Activated CD4-positive, alpha-beta memory T cell treated with anti-CD3 and anti-CD28 coated beads for 36 hours (primary cell): ENCODE measurements at places on chromosomes 16 and 17. TPM values are rescaled to one million over a fixed set of nuclear protein-coding genes. Genes with fewer than 3 reads are reported as not detected.
A peak's percentile ranks its signal among the peaks of the same experiment; 100 is the strongest.

Gene EVPLL
- not detected for total RNA-seq

GRCh38 chr17:38918129-38918913 lies 7.1 kb upstream of the LASP1NB start:
- H3K27ac ChIP-seq, result peak overlapping the region; percentile 6
- peaks cover 11% of the 10 kb centered on the region for H3K4me1 ChIP-seq
- peaks cover 31% of the 10 kb centered on the region for H3K36me3 ChIP-seq
- no peaks in the 10 kb centered on the region for H3K27me3 ChIP-seq
- peak; percentile 12 for DNase-seq

GRCh38 chr17:56121191-56122051 lies 31.9 kb upstream of the ANKFN1 start:
- H3K27ac ChIP-seq, result no peak overlapping the region
- DNase-seq, result no peak
- H3K36me3 ChIP-seq, result no peaks in the 10 kb centered on the region
- H3K4me3 ChIP-seq, result no peak overlapping the region
- no peaks in the 10 kb centered on the region for H3K4me1 ChIP-seq
- peaks cover 2% of the 10 kb centered on the region for H3K27me3 ChIP-seq

GRCh38 chr17:11441004-11441403 lies 157.3 kb upstream of the DNAH9 start:
- no peak overlapping the region for H3K27ac ChIP-seq
- H3K27me3 ChIP-seq, result no peaks in the 10 kb centered on the region
- H3K4me1 ChIP-seq, result no peaks in the 10 kb centered on the region

Gene CLEC3A
- not detected for total RNA-seq

GRCh38 chr17:72412650-72413076 lies 291.8 kb downstream of the SOX9 start:
- DNase-seq, result no peak
- H3K36me3 ChIP-seq, result peaks cover 2% of the 10 kb centered on the region
- H3K4me3 ChIP-seq, result no peak overlapping the region
- no peaks in the 10 kb centered on the region for H3K27me3 ChIP-seq

GRCh38 chr16:10828851-10829366 lies 10.3 kb upstream of the TVP23A start:
- no peak overlapping the region for H3K27ac ChIP-seq
- no peaks in the 10 kb centered on the region for H3K36me3 ChIP-seq
- no peaks in the 10 kb centered on the region for H3K4me1 ChIP-seq
- no peak for DNase-seq
- H3K27me3 ChIP-seq, result peaks cover under 1% of the 10 kb centered on the region

DNA sequence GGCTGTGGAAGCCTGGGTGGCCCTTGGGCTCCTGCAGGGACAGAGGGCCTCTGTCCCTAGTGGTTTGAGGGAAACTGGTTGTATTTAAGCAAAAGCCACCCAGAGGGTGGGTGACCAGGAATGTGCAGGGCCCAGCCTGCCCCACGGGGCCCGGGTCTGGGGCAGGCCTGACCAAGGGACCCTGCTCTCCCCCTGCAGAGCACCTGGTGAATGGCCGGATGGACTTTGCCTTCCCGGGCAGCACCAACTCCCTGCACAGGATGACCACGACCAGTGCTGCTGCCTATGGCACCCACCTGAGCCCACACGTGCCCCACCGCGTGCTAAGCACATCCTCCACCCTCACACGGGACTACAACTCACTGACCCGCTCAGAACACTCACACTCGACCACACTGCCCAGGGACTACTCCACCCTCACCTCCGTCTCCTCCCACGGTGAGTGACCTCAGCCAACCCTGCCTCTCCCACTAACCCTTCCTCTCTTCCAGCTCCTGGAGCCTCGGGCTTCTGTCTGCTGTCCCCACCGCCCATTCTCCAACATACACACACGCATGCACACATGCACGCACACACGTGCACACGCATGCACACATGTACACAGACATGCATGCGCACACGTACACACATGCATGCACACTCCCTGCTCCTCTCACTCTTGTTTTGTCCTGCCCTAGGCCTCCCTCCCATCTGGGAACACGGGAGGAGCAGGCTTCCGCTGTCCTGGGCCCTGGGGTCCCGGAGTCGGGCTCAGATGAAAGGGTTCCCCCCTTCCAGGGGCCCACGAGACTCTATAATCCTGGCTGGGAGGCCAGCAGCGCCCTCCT lies 10.4 kb downstream of the GALK1 start:
- H3K27ac ChIP-seq, result peak overlapping the region; percentile 15
- H3K4me3 ChIP-seq, result peak overlapping the region; percentile 24
- no peaks in the 10 kb centered on the region for H3K27me3 ChIP-seq
- no peak for DNase-seq
- H3K4me1 ChIP-seq, result peaks cover 20% of the 10 kb centered on the region
- peaks cover 1% of the 10 kb centered on the region for H3K36me3 ChIP-seq

Gene APOBR
- total RNA-seq, result 2.9 TPM

- no peak overlapping the region for H3K27ac ChIP-seq
- H3K27me3 ChIP-seq, result peaks cover 4% of the 10 kb centered on the region
- H3K4me3 ChIP-seq, result no peak overlapping the region
- no peak for DNase-seq
These were observed 6.4 kb downstream of the MRPL28 start for GRCh38 chr16:363766-364490.

DNA sequence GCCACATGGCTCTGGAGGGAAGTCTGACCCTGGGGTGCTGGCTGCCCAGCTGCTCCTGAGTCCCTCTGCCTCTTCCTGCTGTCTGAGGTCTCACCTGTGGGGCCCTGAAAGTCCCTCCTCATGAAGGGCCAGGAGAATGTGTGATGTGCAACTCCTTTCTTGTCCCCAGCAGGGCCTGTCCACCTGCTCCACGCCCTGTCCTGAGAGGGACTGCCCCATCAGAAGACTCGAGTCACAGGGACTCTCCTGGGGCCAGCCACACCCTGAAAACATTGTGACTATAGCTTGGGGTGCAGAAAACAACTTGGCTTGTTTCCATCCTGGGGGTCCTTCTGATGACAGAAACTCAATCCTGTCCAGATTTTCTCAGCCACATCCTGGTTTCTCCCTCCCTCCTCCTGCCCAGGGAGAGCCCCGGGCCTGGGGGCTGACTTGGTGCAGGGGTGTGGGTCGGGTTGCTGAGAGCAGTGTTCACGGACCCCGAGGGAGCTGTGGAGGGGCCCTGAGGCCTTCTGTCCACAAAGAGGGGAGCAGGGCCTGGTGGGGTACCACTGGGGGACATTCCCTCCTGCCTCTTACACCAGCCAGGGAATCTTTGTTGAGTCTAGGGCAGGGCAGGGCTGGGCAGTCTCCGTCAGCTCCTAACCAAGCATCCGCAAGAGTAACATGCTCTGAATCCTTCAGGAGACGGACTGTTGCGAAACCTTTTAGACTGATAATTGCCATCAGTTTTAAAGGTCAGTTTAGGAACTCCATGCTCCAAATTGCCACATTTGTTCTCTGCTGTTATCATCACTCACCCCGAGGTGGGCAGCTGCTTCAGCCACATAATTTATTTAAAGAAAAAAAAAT lies 45.9 kb downstream of the NT5M start:
- no peak for DNase-seq
- H3K4me1 ChIP-seq, result no peaks in the 10 kb centered on the region
- H3K27me3 ChIP-seq, result no peaks in the 10 kb centered on the region
- no peak overlapping the region for H3K4me3 ChIP-seq
- H3K27ac ChIP-seq, result no peak overlapping the region
- no peaks in the 10 kb centered on the region for H3K36me3 ChIP-seq

DNA sequence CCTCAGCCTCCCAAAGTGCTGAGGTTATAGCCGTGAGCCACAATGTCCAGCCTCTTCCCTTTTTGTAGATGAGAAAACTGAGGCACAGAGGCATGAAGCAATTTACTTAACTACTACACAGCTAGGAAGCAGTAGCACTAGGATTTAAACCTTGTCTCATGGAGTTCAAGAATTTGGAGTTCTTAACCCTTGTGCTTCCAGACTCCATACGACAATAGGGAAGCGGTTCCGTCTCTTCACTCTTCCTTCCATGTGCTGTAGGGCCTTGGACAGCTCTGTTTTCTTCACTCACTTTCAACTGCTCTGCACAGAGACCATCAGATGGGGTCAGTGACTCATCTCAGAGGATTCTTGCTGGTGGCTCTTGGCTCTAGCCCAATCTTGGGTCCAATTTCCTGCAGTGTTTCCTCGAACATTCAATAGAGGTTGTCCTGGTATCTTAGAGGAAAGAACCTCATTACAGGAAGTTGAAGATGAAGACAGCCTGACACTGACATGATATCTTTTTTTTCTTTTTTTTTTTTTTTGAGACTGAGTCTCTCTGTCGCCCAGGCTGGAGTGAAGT lies 19.3 kb downstream of the ITGAL start:
- H3K36me3 ChIP-seq, result peaks cover 63% of the 10 kb centered on the region
- peak; percentile 52 for DNase-seq
- no peaks in the 10 kb centered on the region for H3K27me3 ChIP-seq
- no peak overlapping the region for H3K4me3 ChIP-seq

- no peaks in the 10 kb centered on the region for H3K27me3 ChIP-seq
- no peak overlapping the region for H3K4me3 ChIP-seq
- no peaks in the 10 kb centered on the region for H3K36me3 ChIP-seq
- DNase-seq, result no peak
These were observed 449.8 kb downstream of the MAF start for GRCh38 chr16:79150632-79151310.

- H3K4me1 ChIP-seq, result peaks cover 91% of the 10 kb centered on the region
- no peak for DNase-seq
- no peak overlapping the region for H3K4me3 ChIP-seq
- H3K27ac ChIP-seq, result no peak overlapping the region
- no peaks in the 10 kb centered on the region for H3K27me3 ChIP-seq
- H3K36me3 ChIP-seq, result peaks cover 29% of the 10 kb centered on the region
These were observed 15.1 kb downstream of the ADCY7 start for GRCh38 chr16:50281391-50282009.

- H3K27me3 ChIP-seq, result no peaks in the 10 kb centered on the region
- DNase-seq, result no peak
- no peaks in the 10 kb centered on the region for H3K36me3 ChIP-seq
- no peak overlapping the region for H3K27ac ChIP-seq
These were observed 542.6 kb downstream of the TMEM114 start for GRCh38 chr16:8047736-8048135.

- H3K27ac ChIP-seq, result peak overlapping the region; percentile 96
- H3K27me3 ChIP-seq, result no peaks in the 10 kb centered on the region
- peak overlapping the region; percentile 92 for H3K4me3 ChIP-seq
- H3K4me1 ChIP-seq, result peaks cover 51% of the 10 kb centered on the region
These were observed 1.9 kb downstream of the GNA13 start for GRCh38 chr17:65054602-65055001.

GRCh38 chr17:36204724-36205500 lies 6.0 kb upstream of the CCL4L2 start:
- no peak overlapping the region for H3K4me3 ChIP-seq
- no peaks in the 10 kb centered on the region for H3K36me3 ChIP-seq
- DNase-seq, result no peak
- no peak overlapping the region for H3K27ac ChIP-seq

DNA sequence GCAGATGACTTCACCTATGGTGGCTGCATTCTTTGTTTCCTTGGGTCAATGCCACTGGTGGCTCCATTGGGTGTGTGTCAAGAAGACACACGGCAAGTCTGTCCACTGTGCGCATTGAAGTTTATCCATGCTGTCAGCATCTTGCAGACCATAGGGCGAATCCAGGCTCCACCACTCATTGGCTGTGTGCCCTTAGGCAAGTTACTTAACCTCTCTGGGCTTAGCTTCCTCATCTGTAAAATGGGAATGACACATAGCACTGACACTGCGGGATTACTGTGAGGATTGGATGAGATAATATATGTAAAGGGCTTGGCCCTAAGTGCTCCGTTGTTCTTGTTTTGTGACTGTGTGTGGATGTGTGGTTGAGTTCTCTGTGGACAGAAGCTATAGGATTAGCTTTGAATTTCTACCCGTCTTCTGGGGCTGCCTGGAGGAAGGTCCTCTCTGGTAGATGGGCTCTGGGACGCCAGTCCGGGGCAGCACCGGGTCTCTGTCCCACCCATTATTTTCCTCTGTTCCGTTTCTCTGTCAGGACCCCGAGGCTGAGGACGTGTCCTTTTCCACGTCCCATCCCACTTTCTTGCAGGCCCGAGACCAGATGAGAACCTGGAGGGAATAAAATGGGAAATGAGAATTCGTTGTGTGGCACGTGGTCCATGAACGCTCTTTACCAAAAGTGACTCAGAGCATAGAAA lies 178.4 kb downstream of the IRF8 start:
- H3K36me3 ChIP-seq, result no peaks in the 10 kb centered on the region
- H3K27ac ChIP-seq, result no peak overlapping the region
- H3K27me3 ChIP-seq, result peaks cover 18% of the 10 kb centered on the region
- no peak overlapping the region for H3K4me3 ChIP-seq
- H3K4me1 ChIP-seq, result no peaks in the 10 kb centered on the region
